ENCODE measurements at places on chromosomes 7 and 10. TPM values are rescaled to one million over a fixed set of nuclear protein-coding genes. Genes with fewer than 3 reads are reported as not detected.
A peak's percentile ranks its signal among the peaks of the same experiment; 100 is the strongest.

DNA sequence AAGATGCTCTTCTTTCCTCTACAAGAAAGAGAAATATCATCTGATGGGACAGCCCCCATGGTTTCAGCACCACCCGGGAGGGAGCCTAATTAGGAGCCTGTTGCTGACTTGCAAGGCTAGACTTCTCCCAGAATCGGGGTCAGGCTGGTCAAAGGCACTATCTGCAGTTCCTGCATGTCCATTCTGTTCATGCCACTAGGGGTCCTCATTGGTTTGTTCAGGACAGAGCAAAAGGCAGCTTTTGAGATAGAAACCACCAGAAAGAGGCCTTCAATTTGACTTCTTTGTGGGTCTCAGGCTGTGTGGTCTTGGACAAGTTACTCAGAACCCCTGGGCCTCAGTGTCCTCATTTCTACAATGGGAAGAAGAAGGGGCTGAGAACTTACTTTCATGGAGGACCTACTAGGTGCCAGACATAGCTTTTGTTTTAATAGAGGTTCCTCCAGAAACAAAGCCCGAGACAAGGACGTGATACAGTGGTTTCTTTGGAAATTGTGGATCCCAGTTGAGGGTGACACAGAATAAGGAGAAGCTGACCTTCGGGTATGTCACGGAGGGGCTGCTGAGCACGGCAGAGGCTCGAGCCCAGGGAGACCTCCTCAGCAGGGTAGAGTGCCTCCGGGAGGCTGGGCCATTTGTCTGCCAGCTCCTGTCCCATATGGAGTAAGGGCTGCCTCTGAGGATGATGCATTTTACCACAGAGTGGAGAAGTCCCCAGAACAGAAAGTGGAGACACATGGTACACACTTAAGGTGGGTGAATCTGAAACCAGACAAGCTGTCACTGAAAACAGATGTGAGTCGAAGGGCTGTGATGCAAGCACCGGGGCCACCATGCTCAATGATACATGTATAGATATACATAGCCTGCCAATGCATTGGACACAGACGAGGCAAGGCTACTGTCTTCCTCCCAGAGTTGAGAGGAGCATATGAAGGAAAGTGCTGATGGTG, 33.1 kb upstream of the NEUROD6 start:
- peak; percentile 66 for DNase-seq

GRCh38 chr10:47035819-47036337, 124.7 kb downstream of the PTPN20 start:
- no peak for DNase-seq

GRCh38 chr10:60849217-60849616, 70.9 kb downstream of the CDK1 start:
- no peak for DNase-seq

- no peak for DNase-seq
Observed at GRCh38 chr7:29084832-29085231, 61.5 kb downstream of the CPVL start.

GRCh38 chr10:12448729-12449391, 99.5 kb downstream of the CAMK1D start:
- no peak for DNase-seq

- DNase-seq, result no peak
Observed at GRCh38 chr10:6497620-6498019, 82.5 kb downstream of the PRKCQ start.

- no peak for DNase-seq
Observed at GRCh38 chr10:29379208-29379607, 90.3 kb downstream of the LYZL1 start.

DNA sequence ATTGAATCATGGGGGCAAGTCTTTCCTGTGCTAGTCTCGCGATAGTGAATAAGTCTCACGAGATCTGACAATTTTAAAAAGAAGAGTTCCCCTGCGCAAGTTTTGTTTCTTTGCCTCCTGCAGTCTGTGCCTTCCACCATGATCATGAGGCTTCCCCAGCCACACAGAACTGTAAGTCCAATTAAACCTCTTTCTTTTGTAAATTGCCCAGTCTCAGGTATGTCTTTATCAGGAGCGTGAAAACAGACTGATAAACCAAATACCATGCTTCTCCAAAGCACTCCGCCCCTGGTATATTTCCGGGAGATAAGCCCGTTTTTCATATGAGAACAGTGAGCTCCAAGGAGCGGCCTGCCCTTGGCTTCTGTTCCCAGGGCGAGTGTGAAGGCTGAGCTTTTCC, 118.9 kb downstream of the EVX1 start:
- DNase-seq, result no peak

DNA sequence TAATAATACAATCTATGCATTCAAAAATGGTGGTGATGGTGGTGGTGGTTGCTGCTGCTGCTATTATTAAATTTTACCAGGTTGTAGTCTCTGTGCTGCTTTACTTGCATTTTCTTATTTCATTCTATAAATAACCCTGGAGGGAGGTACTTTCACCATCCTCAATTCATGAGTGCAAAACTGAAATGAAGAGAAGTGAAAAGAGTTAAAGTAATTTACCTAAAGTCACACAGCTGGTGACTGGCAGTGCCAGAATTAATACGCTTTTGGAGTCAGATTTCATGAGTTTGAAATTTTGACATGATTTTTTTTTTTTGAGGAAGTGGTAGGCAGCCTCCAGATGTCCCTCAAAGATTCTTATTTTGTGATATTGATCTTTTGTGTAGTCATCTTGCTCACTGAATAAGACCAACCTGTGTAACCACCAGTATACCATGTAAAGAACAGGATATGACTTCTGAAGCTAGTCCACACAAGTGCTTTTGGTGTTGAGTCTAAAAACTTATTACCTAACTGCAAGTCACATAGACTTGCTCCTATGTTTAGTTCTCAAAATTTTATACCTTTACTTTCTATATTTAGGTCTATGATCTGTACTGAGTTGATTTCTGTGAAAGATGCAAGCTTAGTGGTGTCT, 218.8 kb downstream of the ZWINT start:
- DNase-seq, result no peak

- DNase-seq, result no peak
Observed at GRCh38 chr10:113644185-113645120, 19.4 kb downstream of the NRAP start.

DNA sequence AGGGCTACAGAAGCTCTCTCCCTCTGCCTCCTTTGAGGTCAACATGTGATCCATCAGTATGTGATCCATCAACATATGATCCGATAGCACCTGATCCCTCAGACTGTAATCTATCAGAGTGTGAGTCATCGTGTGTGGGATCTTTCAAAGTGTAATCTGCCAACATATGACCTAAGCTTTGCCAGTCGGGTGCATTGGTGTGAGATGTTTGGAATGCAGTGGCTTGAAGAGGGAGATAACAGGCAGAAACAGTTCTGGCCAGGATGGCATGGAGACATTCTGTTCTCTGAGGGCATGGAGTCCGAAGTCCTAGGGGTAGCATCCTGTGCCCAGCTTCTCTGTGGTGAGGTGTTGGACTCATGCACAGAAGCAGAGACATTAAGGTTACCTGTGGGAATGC, 217.7 kb upstream of the ETV1 start:
- DNase-seq, result no peak

DNA sequence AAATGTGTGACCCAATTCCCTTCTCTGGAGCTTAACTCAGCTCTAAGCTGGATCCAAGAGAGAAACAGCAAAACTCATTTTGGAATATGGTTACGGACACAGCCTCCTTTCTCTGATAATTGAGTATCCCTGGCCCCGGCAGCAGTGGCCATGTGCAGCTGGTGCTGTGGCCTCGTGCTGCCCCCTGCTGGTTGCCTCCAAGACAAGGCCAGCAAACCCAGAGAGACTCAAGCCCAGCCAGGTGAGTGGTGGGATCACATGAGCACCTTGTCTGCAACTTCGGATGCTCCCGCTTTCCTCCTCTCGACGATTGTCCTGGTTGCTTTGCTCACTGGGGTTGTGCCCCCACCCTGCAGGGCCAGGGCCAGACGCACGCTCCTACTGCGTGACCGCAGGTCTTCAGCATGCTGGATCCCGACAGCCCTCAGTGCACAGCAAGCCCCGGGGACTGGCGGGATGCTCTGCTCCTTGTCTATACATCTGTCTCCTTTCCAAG, 19.4 kb downstream of the SFTPD start:
- DNase-seq, result peak; percentile 85

DNA sequence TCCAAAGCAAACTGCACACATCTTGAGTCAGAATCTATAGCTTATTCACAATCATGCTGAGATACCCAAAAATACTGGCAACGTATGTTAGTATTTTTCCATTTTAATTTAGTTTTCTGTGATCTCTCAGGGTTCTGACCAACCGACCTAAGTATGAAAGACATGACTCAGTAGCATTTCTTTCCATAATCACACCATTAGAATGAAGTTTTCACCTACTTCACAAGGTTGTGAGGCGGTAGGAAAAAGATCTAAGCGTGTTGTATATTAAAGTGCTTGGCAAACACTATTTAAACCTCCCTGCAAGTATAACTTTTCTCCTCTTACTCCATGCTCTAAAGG, 49.1 kb downstream of the PLCE1 start:
- DNase-seq, result no peak

DNA sequence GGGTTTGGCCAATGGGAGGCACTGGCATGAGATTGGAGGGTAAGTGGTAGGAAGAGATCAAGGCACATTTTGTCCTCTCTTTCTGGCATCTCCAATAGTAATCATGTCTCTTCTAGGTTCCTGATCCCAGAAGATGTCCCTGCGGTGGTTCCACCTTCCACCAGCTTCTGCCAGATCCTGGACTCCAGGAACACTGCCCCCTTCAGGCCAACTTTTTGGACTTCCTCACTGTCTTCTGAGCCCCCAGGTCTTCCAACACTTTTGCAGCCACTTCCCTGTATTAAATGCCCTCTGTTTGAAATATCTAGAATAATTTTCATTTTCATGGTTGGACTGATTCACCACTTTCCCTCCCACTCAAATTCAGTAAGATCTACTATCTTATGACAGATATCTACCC, 60.9 kb downstream of the BAMBI start:
- DNase-seq, result no peak

GRCh38 chr10:22002591-22003176, 846 bp downstream of the DNAJC1 start:
- peak; percentile 76 for DNase-seq

- DNase-seq, result peak; percentile 84
Observed at GRCh38 chr10:30503700-30504266, 69.8 kb downstream of the MAP3K8 start.

- no peak for DNase-seq
Observed at GRCh38 chr7:70047891-70048448, 449.7 kb downstream of the AUTS2 start.

GRCh38 chr10:105171945-105172344, 530.9 kb downstream of the SORCS3 start:
- DNase-seq, result no peak

- no peak for DNase-seq
Observed at GRCh38 chr7:96284240-96284639, 37.7 kb downstream of the SLC25A13 start.

DNA sequence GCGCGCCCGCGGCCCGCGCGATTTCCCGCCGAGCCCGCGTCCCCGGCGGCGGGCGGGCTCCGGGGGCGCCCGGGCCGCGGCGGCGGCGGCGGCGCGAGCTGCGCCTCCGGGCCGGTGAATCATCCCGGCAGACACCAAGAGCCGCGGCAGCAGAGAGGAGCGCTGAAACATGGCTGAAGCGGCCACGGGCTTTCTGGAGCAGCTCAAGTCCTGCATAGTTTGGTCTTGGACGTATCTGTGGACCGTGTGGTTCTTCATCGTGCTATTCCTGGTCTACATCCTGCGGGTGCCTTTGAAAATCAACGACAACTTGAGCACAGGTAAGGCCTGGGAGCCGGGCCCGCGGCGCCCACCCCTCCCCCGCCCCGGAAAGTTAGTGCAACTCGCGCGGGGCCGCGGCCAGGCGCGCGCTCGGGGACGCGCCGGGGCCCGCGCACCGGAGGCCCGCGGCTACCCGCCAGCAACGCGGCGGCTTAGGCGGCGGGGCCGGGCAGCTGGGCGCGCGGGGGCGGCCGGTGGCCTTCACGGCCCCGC, at the start of gene ST7:
ST7 (plus strand) TSS at position 130 of the 534 bp plus-strand sequence; CDS start at position 170, 40 bp downstream.
- peak; percentile 69 for DNase-seq

- no peak for DNase-seq
Observed at GRCh38 chr10:11551916-11552602, 59.4 kb downstream of the USP6NL start.

DNA sequence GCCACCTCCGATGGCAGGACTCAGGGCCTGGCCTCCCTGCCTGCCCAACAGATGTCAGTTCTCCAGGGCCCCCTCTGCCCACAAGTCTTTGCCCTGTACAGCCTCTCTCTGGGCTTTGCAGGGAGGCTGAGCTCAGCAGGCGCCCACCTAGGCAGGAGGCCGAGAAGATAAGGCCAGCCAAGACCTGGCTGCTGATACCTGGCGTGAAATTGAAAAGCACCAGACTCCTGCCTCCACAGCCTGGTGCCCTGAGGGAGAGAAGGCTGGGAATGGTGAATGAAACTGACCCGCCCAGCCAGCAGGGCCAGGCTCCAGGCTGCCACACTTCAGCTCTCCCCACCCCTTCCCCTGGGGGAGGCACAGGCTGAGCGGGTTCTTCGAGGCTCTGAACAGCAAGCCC, 145.8 kb downstream of the CDH23 start:
- DNase-seq, result no peak

DNA sequence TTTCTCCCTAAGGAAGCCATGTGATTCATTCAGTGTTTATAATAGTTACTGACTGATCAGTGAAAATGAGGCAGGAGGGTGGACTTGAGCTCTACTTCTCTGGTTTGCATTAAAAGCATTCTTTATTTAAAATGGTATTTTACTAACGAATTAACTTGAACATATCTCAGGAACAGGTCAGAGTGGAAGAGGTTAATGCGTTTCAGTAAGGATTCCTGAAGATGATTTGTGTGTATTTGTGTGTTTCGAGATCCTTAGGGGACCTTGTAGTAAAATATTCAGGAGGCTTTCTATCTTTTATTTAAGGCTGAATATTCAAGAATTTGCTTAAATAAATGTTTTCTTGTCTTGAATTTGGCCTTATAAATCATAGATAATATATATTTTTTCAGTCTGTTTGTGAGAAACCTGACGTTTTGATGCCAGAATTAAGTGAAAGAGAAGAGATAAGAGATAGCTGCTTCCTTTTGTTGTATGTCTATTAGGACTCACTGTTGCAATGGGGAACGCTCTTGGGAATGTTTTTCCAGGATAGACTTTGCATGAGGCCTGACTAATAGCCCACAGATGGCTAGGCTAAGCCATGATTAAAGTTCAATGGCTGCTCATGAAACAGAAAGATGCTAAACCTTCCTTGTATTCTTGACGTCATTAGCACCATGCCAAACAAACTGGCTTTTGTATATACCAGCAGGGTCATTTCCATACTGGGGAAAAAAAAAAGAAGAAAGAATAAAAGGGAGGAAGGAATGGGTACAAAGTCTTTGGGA, 93.8 kb upstream of the MTPN start:
- DNase-seq, result no peak

- DNase-seq, result no peak
Observed at GRCh38 chr10:67782530-67782929, 55.5 kb downstream of the DNAJC12 start.

- peak; percentile 92 for DNase-seq
Observed at GRCh38 chr7:128812514-128813168, 17.6 kb upstream of the FLNC start.

GRCh38 chr7:108724251-108725100, 154.8 kb downstream of the DNAJB9 start:
- DNase-seq, result peak; percentile 36

The TFR2 gene
- total RNA-seq, result 0.89 TPM

The CLDN12 gene
- 25.8 TPM for total RNA-seq

The MAPK8 gene
- total RNA-seq, result 40.8 TPM

The PPP1R17 gene
- total RNA-seq, result not detected

The INA gene
- total RNA-seq, result 1.1 TPM

The SPDYE16 gene
- total RNA-seq, result 1.1 TPM

The CYP2C8 gene
- 2.8 TPM for total RNA-seq

The STOX1 gene
- 6.0 TPM for total RNA-seq

The LRRN3 gene
- 43.7 TPM for total RNA-seq

The ANKRD16 gene
- total RNA-seq, result 22.4 TPM

The CRYGN gene
- total RNA-seq, result 1.3 TPM

The FAS gene
- total RNA-seq, result 0.67 TPM
